ENCODE measurements at places on chromosomes 4 and X.

DNA sequence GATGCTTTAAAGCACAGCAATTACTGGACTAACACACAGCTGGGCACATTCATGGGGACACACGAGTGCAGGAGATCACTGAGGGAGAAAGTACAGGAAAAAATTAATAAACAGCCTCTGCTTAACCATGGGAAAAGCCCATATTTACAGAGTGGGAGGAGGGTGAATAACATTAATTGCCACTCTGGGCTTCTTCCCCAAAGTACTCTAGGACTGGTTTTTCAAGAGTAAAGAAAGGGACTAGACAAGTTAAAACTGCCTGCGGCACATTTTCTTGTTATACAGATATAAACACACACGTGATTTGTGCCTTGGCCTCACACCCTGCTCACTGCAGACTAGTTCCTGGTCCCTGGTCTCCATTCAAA lies 179.7 kb upstream of the TET2 start:
- no peak for DNase-seq

DNA sequence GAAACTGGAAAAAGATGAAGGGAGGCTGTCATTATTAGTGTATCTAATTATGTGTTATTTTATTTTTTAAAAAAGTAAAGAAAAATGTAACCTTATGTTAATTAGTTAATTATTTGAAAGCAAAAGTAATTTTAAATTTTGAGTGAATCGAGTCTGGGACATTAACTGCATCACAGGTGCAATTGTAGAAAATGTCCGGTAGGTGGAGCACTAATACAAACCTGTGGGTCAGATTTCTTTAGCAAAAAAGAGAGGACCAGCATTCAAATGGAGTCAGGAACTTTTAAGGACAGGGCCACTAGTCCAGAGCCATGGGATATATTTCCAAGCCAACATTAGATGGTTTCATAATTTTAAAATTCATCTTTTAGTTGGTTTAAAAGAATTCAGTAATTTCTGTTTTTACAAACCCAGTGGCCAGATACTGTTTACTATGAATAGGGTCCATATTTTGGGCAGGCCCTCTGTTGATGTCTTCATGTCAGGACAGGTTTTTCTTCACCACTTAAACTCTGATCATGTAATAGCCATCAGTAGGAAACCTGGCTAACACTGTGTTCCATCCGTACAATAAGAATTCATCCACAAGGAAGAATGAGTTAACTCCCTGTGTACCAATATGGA lies 27.2 kb downstream of the BST1 start:
- peak; percentile 25 for DNase-seq

GRCh38 chr4:11427121-11427996 lies 1.3 kb downstream of the HS3ST1 start:
- DNase-seq = no peak

GRCh38 chr4:141768954-141769353 lies 132.6 kb downstream of the IL15 start:
- no peak for DNase-seq

GRCh38 chr4:24003496-24003895 lies 113.6 kb upstream of the PPARGC1A start:
- no peak for DNase-seq

All from frontal cortex (tissue), 4 donors.